GM12892 (cell line): ENCODE measurements at places on chromosomes 11 and 22.
A peak's percentile ranks its signal among the peaks of the same experiment; 100 is the strongest.

DNA sequence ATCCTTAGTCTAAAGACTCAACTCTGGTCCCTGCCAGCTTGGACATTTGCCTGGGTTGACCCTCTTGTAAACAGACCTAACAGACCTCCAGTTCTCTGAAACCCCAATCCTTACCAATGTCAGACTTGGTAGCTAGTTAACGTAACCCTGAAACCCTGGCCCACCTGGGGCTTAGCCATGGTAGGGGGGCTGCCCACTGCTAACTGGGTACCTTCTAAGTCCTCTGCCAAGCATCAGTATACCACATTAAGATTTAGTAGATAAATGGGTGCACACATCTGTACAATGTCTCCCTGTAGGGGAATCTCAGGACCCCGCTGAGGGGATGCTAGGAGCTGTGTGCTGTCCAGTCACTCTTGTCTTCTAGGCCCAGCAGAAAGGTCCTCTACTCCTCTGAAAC lies 29.9 kb upstream of the TH start:
- no peak for DNase-seq

DNA sequence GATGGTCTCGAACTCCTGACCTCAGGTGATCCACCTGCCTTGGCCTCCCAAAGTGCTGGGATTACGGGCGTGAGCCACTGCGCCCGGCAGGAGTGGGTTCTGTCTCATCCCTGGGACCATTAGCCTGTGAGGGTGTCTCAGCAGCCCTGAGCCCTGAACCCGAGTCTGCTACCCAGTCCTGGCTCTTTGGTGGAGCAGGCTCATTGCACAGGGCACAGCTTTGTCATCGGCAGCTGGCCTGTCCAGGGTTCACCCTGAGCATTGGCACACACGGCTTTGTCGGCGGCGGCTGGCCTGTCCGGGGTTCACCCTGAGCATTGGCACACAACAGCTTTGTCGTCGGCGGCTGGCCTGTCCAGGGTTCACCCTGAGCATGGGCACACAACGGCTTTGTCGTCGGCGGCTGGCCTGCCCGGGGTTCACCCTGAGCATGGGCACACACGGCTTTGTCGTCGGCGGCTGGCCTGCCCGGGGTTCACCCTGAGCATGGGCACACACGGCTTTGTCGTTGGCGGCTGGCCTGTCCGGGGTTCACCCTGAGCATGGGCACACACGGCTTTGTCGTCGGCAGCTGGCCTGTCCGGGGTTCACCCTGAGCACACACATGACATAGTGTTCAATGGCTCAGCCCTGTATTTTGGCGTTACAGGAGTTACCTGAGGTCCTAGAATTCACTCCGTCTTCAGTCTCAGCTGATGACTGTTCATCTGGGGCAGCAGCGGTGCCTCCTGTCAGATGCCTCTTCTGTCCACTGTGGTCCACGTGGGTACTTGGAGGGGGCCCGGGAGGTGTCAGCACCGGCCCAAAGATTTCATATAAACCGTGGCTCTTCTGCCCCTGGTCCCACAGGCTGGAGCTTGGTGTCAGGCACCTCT lies 1082.5 kb downstream of the BRD1 start:
- DNase-seq = no peak

- DNase-seq = no peak
Observed at GRCh38 chr11:35855671-35856070, 88.2 kb upstream of the LDLRAD3 start.

DNA sequence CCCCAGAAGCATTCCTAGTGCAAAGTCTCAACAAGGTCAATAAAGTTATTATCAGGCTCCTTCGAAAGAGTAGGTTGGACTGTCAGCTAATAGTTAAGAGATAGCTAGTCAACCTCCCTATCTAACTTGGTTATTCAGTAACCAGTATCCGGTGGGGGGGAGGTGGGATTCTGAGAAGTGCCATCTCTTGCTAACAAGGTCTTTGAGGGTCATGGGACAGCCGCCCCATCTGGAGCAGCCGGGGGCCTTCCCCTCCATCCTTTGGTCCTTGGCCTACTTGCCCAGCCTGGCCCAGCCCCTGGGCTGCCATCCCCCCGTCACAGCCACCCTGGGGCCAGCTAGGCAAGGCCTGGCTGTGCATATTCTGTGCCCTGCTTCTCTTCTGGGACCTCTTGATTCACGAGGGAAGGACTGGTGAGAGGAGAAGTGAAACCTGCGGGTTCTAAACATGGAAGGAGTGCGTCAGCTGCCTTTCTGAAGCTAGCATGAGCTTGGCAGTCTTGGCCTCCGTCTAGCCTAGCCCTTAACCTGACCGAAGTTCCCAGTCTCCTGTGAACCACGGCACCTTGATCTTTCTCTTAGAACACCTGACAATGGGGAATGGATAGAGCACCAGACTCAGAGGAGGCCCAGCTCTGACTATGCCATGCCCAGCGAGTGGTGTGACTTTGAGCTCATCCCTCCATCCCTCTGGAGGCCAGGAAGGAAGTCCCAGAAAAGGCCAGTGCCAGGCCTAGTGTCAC lies 9.3 kb downstream of the SLC37A2 start:
- DNase-seq = peak; percentile 79

DNA sequence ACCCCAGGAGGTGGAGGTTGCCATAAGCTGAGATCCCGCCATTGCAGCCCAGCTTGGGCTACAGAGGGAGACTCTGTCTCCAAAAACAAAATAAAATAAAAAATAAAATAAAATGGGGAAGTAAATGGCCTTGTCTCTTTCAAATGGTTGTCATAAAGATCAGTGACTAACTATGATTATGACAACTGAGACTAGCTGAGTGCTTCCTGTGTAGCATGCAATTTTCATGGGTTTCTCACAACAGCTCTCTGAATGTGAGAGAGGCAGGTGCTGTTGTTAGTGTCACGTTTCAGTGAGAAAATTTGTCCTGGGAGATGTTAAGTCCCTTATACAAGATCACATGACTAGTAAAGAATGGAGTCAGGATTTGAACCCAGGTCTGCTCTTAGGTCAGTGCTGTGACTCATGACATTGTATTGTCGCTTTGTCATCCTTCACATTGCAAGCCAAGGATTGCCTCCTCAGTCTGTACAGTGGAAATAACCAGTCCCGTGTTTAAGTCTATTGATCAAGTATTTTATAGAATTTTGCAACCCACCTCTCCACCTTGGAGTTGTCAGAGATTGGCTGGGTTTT lies 163.3 kb upstream of the CCDC90B start:
- no peak for DNase-seq

DNA sequence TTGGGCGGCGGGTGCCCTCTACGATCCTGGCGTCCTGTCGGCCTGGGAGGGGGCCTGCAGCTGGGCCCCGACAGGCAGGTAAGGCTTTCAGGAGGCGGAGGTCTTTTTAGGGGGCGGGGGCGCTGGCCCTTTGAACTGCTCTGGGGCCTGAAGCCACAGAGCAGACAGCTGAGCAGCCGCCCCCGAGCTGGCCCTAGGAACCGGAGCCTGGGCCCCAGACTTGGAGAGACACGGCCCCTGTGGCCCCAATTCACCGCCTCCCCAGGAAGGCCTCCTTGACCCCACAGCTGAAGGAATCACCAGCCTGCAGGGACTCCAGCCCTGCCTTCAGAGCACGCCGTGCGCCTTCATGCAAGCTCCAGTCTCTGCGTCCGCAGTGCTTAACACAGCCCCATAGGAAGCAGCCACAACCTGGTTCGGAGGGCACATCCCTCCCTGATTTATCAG lies 618 bp upstream of the CERK start:
- DNase-seq = no peak

DNA sequence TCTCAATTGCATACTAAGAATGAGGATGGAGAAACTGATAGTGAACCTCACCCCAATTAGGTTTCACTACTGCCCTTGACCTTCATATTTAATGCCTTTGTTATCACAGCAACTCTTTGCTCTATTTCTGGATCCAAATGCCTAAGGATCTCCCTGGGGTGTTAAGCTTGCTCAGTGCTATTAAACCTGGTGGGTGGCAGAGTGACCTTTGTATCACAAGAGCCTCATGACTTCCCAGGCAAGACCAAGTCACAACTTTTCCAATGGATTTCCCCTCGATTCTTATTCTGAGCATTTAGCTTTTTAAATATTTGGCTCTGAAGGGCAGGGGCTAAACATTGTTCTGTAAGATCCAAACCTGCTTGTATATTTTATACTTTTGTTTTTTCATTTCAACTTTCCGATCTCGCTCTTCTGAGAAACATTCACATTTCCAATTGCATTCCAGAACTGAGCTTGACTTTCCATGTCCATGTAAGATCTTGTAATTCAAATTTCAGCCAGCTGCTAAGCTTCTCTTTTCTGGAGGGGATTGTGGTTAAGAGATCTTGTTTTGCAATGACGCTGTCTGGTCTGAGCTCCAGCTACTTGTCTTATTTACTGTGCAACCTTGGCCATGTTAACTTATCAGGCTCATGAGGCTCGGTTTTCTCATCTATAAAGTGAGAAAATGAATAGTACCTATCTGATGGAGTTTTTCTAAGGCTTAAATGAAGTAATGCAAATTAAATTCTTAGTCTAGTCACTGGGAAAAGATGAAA lies 6.4 kb upstream of the EHF start:
- DNase-seq = no peak

DNA sequence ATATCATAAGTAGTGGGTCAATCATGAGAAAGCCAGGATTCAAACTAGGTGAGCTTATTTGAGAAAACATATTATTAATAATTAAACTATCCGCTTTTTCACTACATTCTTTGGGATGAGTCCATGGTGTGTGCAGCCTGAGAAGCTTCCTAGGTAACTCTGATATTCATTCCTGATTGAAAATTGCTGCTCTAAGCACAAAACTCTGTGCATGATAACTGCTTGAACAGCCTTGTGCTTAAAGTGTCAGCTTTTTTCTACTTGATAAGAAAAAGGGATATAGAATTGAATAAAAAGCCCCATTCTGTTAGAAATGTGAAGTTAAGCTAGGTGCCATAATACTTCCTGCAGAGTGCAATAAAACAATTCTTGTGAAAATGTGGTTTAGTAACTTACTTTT lies 343.5 kb upstream of the LUZP2 start:
- no peak for DNase-seq

DNA sequence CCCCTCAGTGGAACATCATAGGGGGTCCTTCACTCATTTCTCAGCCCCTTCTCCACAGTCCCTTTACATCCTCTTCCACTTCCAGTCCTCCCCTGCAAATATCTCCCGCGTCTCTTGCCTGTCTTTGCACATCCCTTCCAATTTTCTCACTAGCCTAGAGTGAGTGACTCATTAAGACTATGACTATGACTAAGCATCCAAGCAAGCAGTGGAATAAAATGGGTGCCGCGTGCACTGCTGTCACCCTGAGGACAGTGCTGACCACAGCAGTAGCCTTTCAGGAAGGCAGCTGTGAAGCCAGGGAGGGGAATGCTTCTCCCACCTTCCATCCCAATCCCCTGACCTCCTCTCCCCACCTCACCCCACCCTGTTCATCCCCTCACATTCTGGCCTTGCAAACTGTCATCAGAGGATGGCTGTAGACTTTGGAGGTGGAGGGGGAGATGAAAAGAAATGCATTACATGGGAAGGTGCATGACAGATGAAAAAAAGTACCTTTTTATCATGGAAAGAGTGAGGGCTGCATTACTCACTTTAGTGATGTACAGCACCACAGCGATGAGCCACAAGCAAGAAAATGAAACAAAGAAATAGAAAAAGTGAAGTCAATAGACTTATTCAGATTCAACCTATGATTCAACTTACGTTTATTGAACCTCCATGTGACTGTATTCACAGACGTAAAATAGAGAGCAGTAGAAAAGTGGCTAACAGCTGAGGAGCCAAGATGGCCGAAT lies 948.2 kb downstream of the NTM start:
- DNase-seq = no peak

DNA sequence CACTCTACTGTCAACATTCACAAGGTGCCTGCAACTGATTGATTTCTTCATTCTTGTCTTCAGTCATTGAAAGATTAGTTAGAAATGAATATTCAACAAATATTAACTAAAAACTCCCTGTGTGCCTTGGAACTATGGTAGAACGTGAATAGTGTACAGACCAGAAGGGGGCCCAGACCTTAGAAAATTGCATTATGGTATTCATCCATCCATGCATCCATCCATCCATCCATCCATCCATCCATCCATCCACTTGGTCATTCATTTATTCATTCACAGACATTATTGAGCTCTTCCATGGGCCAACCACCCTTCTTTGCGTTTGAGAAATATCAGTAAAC lies 10.2 kb upstream of the ACCSL start:
- DNase-seq = no peak

DNA sequence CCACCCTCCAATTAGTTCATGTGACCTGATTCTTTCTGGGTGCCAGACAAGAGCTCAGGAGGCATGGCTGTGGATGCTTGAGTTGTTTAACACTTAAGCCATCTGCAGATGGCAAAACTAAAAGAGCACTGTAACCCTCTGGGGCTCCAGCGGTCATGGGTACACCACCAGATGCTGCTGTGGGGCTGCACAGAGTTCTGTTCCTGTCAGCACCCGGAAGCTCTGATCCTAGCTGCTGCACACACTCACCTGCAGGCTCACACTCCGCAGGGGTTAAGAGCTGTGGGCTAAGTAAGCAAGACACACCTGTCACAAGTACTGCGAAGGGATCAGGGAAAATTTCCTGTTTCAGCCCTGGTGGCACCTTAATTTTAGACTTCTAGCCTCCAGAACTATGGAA lies 307.8 kb downstream of the C11orf87 start:
- no peak for DNase-seq

DNA sequence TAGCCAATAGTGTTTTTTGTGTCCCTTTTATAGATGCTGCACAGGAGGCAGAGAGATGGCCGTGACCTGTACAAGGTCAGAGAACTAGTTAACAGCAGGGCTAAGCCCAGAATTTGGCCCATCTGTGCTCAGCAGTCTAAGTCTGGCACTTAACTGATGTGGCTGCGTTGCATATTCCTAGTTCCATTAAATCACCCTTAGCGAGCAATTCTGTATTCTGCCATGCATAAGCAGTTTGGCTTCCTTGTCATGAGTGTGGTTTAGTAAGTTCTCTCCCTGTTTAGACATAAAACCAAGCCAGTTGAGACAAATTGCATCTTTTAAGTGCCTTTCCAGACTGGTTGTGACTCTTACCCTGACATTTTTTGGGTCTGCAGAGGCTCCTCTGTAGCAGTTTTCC lies 230.6 kb upstream of the TENM4 start:
- DNase-seq = no peak

- no peak for DNase-seq
Observed at GRCh38 chr11:19499999-19500398, 212.6 kb upstream of the NAV2 start.

DNA sequence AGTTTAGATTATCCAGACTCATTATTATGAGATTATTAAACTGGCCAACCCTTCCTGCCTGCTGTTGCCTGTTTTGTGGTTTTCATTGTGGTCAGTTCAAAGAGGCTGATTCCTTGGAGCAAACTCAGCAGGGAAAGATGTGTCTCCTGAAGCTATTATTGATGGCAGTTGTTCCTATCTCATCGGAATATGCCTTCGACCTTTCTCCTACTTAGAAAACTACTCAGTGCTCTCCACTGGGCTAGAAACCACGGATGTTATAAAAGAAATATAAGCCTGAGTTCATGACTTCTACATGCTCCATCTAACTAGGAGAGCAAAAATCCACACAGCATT lies 80.2 kb upstream of the NAV2 start:
- no peak for DNase-seq

- no peak for DNase-seq
Observed at GRCh38 chr11:123055191-123055901, 6.6 kb downstream of the HSPA8 start.

GRCh38 chr11:59142530-59143507 lies at the start of gene FAM111A:
FAM111A (plus strand) TSS chr11:59142856; CDS start chr11:59148873, 6,017 bp downstream.
- DNase-seq = peak; percentile 60

- no peak for DNase-seq
Observed at GRCh38 chr11:130163346-130164220, 4.0 kb downstream of the ST14 start.
